ENCODE measurements at places on chromosomes 11 and 22.

DNA sequence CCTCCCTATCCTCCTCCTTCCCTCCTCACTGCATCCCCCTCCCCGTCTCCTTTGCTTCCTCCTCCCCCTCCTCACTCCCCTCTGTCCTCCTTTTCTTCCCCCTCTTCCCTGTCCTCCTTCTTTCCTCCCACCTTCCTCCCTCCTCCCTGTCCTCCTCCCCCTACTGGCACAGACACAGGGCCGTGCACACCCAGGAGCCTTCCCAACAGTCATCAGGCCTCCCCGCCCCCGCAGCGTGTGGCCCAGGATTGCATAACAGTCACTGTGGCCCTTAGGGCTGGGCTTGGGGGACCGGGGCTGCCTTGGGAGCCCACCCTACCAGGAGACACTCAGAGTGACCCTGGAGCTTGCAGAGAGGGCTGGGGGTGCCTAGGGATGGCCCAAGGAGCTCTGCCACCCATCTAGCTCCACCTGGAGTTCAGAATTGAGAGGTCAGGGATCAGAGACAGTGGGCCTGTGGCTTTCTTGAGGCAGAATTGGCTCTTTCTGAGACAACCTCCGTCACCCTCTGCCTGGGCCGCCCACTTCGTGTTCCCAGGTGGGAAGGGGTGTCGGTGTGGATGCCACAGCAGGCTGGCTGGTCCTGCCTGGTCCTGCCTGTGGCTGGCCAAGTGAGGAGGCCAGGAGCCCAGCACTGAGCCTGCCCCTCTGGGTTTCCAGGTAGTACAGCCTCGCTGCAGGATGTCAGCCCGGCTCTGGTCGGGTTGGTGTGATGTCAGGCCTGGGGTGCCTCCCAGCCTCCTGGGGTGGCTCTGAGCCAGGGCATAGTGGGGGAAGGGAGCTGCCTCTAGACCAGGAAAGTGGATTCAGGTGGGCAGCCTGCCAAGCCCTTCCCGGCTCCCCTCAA lies 1.6 kb downstream of the SPI1 start:
- no peak for DNase-seq

GRCh38 chr11:113174882-113175281 lies 139.5 kb upstream of the TTC12 start:
- no peak for DNase-seq

DNA sequence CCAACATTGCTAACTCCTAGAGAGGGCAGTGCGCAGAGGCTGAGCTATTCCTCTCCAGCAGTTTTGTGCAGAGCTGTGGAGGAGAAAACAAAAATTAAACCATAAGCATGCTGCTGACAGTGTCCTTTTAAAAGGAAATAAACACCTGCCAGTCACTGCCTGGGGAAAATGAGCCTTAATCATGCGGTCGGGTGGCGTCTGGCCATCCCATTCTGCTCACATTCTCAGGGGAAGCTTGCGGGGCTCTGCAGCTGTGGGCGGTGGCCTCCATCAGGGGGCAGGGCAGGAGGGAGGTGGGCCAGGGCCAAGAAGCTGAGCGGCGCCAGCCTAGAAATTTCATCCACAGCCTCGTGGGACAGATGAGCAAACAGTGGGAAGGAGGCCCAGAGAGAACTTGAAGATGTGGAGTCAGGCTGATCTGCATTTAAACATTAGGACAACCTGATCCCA lies 71.0 kb upstream of the TP53I11 start:
- no peak for DNase-seq

GRCh38 chr11:4677948-4678347 lies 19.7 kb downstream of the OR51E2 start:
- DNase-seq = no peak

GRCh38 chr11:63551091-63551888 lies 11.9 kb downstream of the PLAAT2 start:
- DNase-seq = no peak

DNA sequence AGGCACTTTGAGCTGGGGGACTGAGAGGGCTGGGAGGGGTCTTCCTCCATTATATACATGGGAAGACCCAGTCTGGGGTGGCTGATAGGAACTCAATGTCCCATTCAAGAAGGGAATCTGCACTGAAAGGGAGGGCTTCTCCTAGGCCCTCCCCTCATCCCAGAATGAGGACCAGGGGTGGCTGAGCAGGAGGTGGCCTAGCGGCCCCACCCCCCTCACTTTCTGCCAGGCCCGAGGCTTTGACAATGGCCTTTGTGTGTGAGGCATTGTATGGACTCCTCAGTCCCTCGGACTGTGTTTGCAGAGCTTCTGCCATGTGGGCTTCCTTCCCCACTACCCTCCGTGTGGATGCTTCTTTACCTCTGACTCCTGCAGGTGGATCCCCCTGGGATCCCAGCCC lies 65.7 kb downstream of the NECTIN1 start:
- DNase-seq = no peak

DNA sequence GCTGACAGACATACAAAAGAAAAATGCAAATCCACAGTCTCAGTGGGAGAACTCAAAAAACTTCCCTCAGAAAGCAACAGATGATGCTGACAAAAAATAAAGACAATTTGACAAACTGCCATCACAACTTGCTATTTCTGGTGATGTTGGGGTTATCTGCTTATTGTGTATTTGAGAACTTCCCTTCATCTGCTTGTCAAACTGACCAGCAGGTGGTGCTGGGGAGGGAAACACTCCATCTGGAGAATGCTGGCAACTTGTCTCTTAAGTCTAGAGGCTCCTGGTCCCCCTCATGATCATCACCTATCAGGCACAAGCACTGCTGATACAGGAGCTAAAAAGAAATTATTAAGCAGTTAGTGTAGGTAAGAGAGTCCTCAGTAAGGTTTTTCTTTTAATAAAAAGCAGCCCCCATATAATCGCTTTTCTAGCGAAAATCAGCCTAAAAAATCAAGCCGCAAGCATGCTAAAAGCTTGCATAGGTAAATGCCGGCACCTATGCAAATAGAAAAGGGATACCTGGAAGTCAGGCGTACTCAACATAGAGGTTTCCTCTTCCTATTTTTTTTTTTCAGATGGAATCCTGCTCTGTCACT lies 9.8 kb upstream of the FAM111B start:
- DNase-seq = peak; percentile 81

- no peak for DNase-seq
Measured at GRCh38 chr11:107708792-107709191, 3.1 kb downstream of the SLN start.

DNA sequence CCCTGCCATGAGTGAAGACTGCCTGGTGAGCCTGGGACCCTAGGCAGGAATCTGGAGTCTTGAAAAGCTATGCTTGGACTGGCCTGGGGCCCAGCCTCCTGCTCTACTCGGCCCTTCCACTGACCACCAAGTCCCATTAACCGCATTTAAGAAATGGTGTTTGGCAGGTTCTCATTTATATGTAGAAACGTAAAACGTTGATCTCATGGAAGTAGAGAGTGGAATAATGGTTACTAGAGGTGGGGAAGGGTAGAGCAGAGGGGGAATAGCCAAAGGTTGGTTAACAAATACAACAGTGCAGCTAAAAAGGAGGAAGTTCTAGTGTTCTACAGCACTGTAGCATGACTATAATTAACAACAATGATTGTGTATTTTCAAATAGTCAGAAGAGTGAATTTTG lies 72.9 kb upstream of the EED start:
- DNase-seq = no peak

- DNase-seq = no peak
Measured at GRCh38 chr11:11543656-11544055, 78.1 kb downstream of the GALNT18 start.

DNA sequence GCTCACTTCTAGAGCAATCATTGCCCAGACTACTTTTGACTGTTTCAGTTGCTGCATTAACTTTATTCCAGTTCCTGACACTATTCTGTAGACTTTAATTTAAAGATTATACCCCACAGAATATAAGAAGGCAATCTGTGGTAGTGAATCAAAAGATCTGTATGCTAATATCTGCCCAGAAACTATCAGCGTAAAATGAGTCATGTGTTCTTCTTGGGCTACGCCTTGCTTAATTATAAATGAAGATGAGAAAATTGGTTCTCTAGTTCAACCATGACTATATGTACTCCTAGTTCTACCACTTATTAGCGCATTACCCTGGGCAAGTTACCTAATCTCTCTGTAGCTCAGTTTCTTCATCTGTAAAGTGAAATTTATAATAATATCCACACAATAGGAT lies 128.5 kb downstream of the CWF19L2 start:
- no peak for DNase-seq

- no peak for DNase-seq
Measured at GRCh38 chr22:47067321-47067890, 305.0 kb downstream of the TBC1D22A start.

GRCh38 chr11:28671274-28671673 lies 563.1 kb downstream of the METTL15 start:
- DNase-seq = no peak

DNA sequence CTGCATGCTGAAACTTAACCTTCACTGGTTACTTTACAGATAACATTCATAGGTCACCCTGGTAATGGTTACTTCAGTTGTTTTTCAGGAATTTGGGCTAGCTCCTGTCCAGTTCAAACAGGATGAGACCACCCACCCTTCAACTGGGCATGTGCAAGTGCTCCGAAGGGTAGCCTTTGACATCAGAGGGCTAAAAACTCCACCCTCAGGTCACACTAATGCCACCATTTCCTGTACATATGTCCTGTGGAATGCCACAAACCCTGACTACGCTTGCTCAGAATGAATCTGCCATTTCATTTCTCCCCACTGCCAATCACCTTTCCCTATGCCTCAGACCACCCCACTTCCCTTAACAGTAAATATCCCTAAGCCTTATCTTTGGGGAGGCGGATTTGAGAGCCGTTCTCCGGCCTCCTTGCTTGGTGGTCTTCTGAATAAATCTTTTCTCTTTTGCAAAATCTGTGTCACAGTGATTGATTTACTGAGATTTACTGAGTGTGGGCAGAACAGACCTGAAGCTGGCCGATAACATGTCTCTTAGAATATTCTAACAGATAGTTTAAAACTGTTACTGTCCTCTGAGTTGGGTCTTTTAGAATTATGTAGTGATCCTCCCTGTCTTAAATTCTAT lies 25.4 kb upstream of the FXYD2 start:
- DNase-seq = no peak

GRCh38 chr22:17629173-17629489 lies 582 bp upstream of the ATP6V1E1 start:
- DNase-seq = no peak

DNA sequence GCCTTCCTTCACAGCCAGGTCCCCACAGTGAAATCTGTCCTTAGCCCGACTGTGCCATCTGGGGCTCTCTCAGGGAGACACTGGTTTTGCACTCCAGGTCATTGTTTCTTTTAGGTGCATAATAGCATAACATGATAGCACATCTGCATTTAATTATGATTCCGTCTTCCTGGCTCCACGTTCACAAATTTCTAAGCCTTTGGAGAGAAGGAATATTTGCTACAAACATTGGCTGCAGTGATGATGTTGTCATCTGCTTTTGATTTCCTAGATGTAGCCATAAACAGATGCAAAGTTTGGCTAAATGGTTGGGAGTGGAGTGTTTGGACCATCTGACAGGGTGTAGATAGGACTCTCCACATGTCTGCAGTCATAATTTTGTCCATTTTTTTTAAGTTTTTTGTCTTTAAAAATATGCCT lies 12.0 kb upstream of the CAT start:
- no peak for DNase-seq

- no peak for DNase-seq
Measured at GRCh38 chr11:22342211-22343031, 4.2 kb downstream of the SLC17A6 start.

DNA sequence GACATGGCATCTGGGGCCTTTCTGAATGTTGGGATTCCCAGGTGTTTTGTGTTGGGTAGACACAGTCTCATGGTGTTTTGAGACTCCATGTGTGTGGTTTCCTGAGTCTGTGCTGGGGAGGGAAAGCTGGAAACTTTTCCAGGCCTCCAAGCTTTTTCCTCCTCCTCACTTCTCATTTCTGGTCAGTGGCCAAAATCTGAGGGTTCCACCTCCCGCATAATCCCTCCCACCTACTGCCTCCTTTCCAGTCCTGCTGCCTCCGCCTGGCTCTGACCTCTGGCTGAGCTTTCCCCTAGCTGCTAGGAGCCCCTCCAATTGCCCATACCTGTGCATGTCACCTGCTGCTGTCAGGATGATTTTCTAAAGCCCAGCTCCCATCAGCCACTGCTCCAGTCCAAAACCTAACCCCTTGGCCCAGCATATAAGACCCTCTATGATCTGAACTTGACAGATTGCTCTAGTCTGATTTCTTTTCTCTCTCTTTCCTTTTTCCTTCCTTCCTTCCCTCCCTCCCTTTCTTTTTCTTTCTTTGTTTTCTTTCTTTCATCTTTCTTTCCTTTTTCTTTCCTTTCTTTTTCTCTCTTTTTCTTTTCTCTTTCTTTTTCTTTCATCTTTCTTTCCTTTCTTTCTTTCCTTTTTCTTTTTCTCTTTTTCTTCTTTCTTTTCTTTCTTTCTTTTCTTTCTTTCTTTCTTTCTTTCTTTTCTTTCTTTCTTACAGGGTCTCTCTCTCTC lies 51.4 kb upstream of the NECTIN1 start:
- DNase-seq = no peak

GRCh38 chr22:37639771-37640590 lies 512 bp downstream of the SH3BP1 start:
- DNase-seq = peak; percentile 38

DNA sequence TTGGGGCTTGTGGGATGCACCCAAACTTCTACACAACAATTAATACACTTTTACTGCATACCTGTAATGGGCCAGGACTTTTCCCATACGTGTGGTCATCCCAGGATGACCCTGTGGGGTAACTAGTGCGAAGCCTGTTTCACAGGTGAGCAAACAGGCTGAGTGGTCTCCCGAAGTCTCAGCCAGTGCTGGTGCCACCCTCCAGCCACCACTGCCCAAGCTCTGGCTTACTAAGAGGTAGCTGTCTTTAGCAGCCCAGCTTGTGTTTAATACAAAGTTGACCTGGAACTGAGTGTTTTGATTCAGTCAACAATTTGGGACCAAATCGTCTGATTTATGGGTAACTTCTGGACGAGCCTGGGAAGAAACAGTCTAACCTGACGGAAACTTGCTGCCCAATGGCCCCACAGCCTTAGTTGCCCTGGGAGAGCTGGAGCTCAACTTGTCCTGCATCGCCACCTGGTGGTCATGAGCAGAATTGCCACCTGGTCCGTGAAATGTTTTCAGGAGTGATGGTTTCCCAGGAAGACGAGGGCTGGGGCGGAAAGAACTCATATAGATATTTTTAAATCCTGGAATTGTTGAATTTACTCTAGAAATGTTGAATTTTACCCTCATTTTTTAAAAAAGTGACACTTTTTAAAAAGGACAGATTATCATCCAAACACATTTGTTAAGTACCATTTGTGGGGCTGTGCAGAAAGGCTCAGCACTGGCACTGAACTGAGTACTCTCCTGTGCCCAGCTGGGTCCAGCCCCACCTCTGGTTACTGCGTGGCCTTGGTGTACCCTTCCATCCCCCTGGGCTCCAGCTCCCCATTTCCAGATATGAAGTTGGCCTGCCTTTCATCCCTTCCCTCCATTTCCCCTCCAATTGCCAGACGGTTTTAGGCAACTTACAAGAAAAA lies 95.5 kb upstream of the PARVA start:
- peak; percentile 78 for DNase-seq

DNA sequence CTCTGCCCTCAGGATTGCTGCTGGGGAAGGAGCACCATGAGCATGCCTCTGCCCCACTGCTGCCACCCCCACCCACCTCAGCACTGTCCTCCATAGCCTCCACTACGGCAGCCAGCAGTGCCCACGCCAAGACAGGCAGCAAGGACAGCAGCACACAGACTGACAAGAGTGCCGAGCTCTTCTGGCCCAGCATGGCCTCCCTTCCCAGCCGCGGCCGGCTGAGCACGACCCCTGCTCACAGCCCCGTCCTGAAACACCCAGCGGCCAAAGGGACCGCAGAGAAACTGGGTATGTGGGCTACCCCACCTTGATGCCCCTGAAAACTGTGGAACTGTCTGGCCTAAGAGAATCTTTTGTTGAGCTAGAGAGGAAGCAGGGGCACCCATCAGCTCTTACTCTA lies 101.0 kb downstream of the AMOTL1 start:
- no peak for DNase-seq

- peak; percentile 23 for DNase-seq
Measured at GRCh38 chr11:102420547-102420946, 32.0 kb downstream of the TMEM123 start.
